Stimulated activated CD4-positive, alpha-beta T cell treated with anti-CD3 and anti-CD28 coated beads, Interleukin-4, amount 100 ng/mL, for 4 hours (primary cell): ENCODE measurements at places on chromosomes 2 and 18.

DNA sequence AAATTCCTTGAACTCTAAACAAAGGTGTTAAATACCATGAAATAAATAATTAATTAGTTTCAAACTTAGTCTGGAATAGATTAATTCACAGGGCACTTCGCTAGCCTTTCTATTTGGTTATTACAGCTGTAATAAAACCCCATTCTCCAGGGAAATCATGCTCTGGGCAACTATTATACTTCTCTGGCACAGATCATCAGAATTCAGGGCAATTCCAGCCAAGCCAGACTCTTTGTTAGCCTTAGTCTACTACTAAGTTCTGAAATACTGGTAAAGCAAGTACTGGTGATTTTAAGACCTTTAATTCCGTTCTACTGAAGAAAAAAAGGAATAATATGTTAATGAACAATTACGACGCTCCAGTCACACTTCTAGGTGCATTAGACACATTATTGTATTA, 123.4 kb upstream of the PDE1A start:
- no peak for DNase-seq

- no peak for DNase-seq
Measured at GRCh38 chr2:56133441-56133840, 50.3 kb upstream of the CCDC85A start.

GRCh38 chr2:21910832-21911507, 787.2 kb downstream of the TDRD15 start:
- no peak for DNase-seq

- no peak for DNase-seq
Measured at GRCh38 chr18:13551305-13551603, 175.1 kb downstream of the FAM210A start.

GRCh38 chr2:117832332-117832731, 17.8 kb downstream of the DDX18 start:
- DNase-seq: no peak

DNA sequence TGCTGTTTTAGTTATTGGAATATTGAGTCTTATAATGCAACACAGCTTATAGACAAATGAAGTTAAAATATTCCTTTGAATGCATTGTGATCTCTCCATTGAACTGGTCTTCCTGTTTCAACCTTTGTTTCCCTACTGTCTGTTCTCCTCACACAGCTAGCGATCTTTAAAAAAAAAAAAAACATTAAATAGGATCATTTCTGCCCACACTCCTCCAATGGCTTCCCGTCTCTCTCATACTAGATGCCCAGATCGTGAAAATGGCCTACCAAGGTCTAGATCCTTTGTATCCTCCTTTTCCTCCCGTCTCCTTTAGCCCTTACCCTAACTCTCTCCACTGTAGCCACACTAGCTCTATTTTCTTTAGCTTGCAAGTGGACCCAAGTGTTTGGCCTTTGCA, 2.4 kb downstream of the FAM171B start:
- no peak for DNase-seq
